SK-N-SH (cell line): ENCODE measurements at places on chromosomes 5 and 9. TPM values are rescaled to one million over a fixed set of nuclear protein-coding genes. Genes with fewer than 3 reads are reported as not detected.

DNA sequence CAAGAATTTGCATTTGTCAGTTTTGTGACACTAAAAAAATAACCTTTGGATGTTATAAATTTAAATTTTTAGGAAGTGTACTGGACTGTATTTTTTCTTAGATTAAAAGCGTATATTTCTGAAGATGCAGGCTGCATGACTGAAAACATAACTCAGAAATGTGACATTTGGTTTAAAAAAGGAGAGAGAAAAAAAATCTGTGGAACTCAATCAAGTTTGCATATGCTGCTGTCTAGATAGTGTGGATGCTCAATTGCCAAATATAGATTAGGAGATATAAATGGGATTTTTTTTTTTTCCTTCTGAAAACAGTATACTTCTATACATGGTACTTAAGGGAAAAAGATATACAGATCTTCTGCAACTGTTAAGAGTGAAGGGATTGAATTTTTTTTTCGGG lies 402.3 kb downstream of the TAF11L14 start:
- no peak for DNase-seq

DNA sequence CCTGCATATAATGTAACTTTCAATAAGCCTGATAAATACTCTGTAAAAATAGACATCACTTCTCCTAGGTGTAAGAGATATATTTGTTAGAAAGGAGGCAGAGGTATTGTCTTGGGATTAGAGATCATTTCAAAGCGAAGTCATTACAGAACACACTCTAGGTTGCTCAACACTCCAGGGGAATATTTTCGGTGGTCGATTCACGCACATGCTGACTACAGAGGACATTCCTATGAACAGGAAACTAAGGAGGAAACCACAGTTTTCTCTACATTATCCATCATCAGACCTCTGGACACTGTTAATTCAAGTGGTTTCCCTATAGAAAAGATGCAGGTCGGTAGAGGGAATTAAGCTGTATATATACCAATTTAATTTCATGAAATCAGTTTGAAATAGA lies 370.0 kb downstream of the NDUFS4 start:
- DNase-seq, result no peak

DNA sequence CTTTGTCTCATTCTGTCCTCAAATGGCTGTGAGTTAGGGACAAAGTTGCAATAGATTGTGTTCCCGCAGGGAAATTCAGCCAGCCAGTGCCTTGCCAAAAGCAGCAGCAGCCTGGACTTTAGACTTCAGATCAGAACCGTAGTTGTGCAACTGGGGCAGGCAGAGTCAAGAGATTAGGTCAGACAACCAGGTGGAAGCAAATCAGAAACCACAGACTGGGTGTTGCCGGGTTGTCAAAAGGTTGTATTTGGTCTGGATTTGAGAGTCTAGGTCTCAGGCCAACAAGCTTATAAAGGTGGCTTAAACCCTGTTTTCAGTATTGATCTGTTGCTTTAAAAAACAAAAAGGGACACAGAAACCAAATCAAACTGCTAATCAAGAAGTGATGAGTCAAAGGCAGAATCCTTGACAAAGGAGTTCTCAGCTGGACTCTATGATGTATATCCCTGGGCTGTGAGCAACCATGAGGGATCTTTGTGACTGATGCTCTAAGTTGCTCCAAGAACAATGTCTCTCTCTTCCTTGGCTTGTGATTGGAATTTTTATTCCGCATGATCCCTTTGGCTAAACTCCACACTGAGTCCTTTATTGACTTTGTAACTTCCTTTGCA lies 20.9 kb downstream of the RFK start:
- no peak for DNase-seq

DNA sequence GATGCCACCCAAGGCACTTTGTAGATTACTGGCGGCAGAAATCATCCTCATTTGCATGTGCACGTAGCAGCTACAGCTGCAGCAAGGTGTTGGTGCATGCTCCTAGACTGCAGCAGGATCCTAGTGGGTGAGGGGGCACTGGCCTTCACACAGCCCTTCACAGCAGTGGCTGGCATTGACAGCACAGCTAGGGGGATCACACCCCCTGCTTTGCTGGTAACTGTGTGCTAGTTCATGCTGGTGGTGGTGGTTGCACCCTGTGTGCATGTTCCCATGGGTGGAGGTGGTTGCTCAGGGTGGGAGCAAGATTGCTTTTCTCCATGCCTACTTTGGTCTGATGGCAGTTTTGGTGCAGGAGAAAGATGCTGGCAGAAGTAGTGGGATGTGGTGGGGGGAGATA lies 1695.1 kb upstream of the CDH6 start:
- DNase-seq, result no peak

DNA sequence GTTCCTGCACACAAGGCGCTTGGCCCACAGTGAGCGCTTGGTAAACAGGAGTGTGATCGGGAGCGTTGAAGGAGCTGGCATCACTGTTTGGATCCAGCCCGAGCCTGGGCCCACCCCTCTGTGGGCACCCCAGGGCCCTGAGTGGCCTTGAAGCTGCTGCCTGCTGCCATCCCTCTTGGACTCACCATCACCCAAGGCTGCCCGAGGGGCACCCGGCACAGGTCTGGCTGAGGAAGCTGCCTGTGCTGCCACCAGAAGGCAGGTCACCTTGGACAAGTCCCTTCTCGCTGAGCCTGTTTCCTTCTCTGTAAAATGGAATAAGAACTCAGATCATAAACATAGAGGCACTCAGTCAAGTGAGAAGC lies 53.6 kb downstream of the LRSAM1 start:
- DNase-seq, result no peak

DNA sequence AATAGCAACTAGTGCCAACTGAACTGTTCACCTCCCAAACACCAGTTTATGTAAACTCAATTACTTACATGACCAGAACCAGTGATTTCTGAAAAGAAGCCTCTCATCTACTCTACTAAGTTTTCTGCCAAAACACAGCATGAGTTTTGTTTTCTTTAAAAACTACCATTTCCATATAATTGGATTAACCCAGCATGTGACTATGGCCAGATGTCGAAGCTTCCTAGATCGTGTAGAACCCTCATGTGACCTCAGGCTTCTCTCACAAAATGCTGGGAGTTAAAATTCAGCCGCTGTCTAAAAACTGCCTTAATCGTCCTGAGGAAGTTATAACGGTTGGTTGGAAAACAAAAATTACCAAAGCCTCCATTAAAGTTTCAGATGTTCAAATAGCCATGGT lies 303.5 kb downstream of the IRX1 start:
- no peak for DNase-seq

DNA sequence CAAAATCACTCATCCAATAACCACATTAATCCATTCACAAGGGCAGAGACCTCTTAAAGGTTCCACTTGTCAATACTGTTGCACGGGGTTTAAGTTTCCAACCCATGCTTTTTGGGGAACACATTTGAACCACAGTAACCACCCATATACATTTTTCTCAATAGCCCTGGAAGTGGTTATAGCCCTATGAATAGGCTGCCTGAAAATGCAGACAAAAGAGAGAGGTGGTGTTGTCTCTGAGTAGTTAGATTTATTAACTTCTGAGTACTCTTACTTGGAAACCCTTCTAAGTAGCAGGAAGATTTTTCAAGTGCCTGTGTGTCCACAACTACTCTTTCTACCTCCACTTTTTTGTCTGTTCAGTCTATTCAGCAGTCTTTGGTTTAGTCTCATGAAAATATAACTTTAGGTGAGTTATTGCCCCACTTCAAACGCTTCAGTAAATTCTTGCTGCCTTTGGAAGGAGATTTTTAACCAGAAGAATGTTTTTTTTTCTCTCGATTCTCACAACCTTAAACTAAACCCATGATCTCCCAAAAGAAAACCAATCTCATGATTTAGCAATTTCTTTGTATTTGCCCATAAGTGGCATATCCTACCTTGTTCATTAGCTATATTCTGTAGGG lies 42.6 kb downstream of the ARHGEF28 start:
- DNase-seq, result no peak

PCDHB6 gene
- 3.9 and 5.0 TPM in 2 replicates for polyA plus RNA-seq

IQGAP2 gene
- polyA plus RNA-seq, result 2.1 and 2.6 TPM in 2 replicates
